Fibroblast of lung (primary cell): ENCODE measurements at places on chromosomes 2 and 18. TPM values are rescaled to one million over a fixed set of nuclear protein-coding genes. Genes with fewer than 3 reads are reported as not detected.

GRCh38 chr18:74579496-74580065 lies 18.1 kb upstream of the ZNF407 start:
- no peaks in the 10 kb centered on the region for H3K36me3 ChIP-seq
- no peak overlapping the region for H3K4me3 ChIP-seq
- no peaks in the 10 kb centered on the region for H3K4me1 ChIP-seq
- DNase-seq, result no peak

Gene CRYGC
- total RNA-seq, result not detected in 2 replicates

DNA sequence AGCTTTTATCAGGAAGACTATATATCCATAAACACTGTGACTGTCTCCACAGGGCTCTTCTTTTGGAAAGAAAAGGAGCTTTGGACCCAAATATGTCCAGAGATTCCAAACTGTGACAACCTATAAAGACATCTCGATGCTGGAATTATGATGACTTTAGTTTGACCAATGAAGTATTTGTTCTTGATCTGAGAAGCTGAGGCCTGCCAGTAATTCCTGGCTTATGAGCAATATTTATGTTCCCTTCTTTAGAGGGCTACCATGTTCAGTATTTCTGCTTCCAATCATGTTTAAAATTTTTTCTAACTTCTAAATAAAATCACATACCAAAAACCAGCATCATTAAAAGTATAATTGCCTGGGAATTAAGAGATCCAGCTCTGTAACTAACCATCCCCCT lies 41.1 kb downstream of the FEZ2 start:
- peak; percentile 44 for DNase-seq
- peaks cover 9% of the 10 kb centered on the region for H3K4me1 ChIP-seq
- peak overlapping the region; percentile 41 for H3K27ac ChIP-seq
- H3K4me3 ChIP-seq, result no peak overlapping the region

- peak; percentile 20 for DNase-seq
- H3K27ac ChIP-seq, result no peak within 1 kb of the TSS
- H3K4me1 ChIP-seq, result no peaks in the 10 kb centered on the region
- H3K36me3 ChIP-seq, result no peaks in the 10 kb centered on the region
- H3K27me3 ChIP-seq, result peaks cover 67% of the 10 kb centered on the region
- peak within 1 kb of the TSS; percentile 41 for H3K4me3 ChIP-seq
These were observed at the start of gene CRYBA2 for GRCh38 chr2:218993345-218994315. Gene CRYBA2 (minus strand): TSS chr2:218993422. CDS start chr2:218993176, 246 bp downstream.

GRCh38 chr2:74168739-74169138 lies 9.9 kb downstream of the MOB1A start:
- H3K36me3 ChIP-seq, result peaks cover 10% of the 10 kb centered on the region
- DNase-seq, result no peak
- H3K27ac ChIP-seq, result no peak overlapping the region
- H3K4me1 ChIP-seq, result no peaks in the 10 kb centered on the region
- no peaks in the 10 kb centered on the region for H3K27me3 ChIP-seq

GRCh38 chr2:122486705-122487415 lies 731.4 kb downstream of the TSN start:
- H3K27me3 ChIP-seq, result no peaks in the 10 kb centered on the region
- H3K27ac ChIP-seq, result no peak overlapping the region
- H3K36me3 ChIP-seq, result no peaks in the 10 kb centered on the region

Gene SEMA4C
- 17.5 and 19.8 TPM in 2 replicates for total RNA-seq

Gene SP110
- total RNA-seq, result 7.2 and 9.2 TPM in 2 replicates

- no peak for DNase-seq
- H3K36me3 ChIP-seq, result peaks cover 7% of the 10 kb centered on the region
- no peak overlapping the region for H3K27ac ChIP-seq
- H3K27me3 ChIP-seq, result no peaks in the 10 kb centered on the region
- H3K4me3 ChIP-seq, result no peak overlapping the region
These were observed 75.6 kb downstream of the ATL2 start for GRCh38 chr2:38301340-38301968.

DNA sequence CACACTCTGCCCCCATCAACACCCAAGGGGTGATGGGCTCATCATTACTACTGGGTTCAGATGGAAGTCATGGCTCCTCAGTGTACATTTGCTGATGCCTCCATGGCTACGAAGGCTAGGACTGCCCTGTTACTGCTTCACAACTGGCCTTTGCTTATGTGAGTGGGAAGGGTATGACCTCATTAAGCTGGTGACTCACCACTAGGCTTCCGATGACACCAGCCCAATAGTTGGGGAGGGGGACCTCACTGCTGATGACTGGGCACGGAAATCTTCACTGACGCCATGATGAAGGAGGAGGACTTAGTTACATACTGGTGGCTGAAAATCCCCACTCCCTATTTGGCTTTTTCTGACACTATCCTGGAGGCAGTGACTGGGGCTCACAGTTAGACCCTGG lies 263.2 kb downstream of the CMPK2 start:
- no peaks in the 10 kb centered on the region for H3K4me1 ChIP-seq
- H3K36me3 ChIP-seq, result no peaks in the 10 kb centered on the region
- no peak overlapping the region for H3K27ac ChIP-seq
- no peaks in the 10 kb centered on the region for H3K27me3 ChIP-seq
- H3K4me3 ChIP-seq, result no peak overlapping the region

Gene MC2R
- total RNA-seq, result not detected in 2 replicates

DNA sequence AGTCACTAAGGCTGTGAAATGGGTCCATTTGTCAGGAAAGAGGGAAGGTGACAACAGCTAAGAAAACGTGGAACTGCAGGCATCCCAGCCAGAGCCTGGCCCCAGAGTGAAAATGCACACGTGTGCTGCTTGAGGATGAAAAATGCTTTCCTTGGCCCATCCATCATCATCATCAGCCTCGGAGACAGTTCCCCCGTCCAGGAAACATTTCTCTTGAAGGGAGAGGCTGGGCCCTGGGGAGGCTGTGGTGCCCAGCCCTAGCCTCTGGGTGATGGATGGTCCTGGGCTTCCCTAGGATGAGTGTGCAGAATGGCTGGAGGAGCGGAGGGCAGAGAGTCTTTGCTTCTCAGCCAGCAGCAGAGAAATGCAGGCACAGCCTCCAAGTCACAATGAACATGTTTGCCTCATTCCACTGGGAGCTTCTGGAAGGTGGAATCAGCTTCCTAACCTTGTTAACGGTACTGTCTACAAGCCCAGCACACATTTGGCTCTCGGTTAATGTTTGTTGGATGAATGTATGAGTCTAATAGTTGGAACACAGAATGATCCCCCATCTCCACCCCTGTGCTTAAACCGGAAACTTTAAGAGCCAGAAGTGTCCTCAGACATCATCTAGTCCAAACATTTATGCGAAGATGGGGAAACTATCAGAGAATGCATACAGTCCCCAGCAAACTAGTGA lies 164.0 kb downstream of the RDH14 start:
- no peaks in the 10 kb centered on the region for H3K4me1 ChIP-seq
- H3K27me3 ChIP-seq, result no peaks in the 10 kb centered on the region
- DNase-seq, result peak; percentile 64
- H3K4me3 ChIP-seq, result no peak overlapping the region
- no peaks in the 10 kb centered on the region for H3K36me3 ChIP-seq
- H3K27ac ChIP-seq, result no peak overlapping the region

DNA sequence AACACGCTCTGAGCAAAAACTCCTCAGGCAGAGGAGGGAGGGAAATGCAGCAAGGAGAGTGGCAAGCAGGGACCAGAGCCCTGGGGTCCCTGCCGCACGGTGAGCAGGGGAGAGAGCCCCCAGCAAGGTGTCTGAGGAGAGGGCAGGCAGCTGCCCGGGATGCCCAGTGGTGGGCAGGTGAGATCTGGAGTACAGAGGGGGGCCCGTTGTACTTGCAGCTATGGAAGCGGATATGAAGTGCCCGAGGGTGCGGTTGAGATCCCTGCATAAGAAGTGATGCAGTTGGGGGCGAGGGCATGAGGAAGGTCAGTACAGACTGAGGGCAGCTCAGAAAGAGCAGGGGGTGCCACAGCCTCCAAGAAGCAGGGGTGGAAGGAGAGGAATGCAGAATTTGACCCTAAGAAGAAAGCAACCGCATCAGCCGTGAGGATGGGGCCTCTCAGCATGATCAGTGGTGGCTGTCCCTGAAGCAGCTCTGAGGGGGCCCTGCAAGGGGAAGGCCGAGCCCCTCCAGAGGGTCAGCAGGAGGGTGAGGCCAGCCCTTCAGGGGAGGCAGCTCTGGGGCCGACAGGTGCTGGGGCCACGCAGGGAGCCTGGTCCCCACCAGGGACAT lies 29.4 kb downstream of the MTERF4 start:
- no peaks in the 10 kb centered on the region for H3K27me3 ChIP-seq
- no peak overlapping the region for H3K4me3 ChIP-seq
- H3K36me3 ChIP-seq, result peaks cover 14% of the 10 kb centered on the region
- DNase-seq, result no peak
- no peak overlapping the region for H3K27ac ChIP-seq

GRCh38 chr2:220198896-220199295 lies 571.5 kb downstream of the SLC4A3 start:
- peak; percentile 93 for DNase-seq
- no peak overlapping the region for H3K27ac ChIP-seq
- H3K4me1 ChIP-seq, result peaks cover 3% of the 10 kb centered on the region
- H3K4me3 ChIP-seq, result no peak overlapping the region
- H3K36me3 ChIP-seq, result no peaks in the 10 kb centered on the region
- no peaks in the 10 kb centered on the region for H3K27me3 ChIP-seq
